ENCODE measurements at places on chromosomes 16 and 17.

- H3K4me3 ChIP-seq = peak overlapping the region; percentile 98
- peaks cover 9% of the 10 kb centered on the region for H3K4me1 ChIP-seq
- peaks cover 44% of the 10 kb centered on the region for H3K36me3 ChIP-seq
Observed at GRCh38 chr16:3282103-3282729, 1.1 kb upstream of the ZNF263 start.

DNA sequence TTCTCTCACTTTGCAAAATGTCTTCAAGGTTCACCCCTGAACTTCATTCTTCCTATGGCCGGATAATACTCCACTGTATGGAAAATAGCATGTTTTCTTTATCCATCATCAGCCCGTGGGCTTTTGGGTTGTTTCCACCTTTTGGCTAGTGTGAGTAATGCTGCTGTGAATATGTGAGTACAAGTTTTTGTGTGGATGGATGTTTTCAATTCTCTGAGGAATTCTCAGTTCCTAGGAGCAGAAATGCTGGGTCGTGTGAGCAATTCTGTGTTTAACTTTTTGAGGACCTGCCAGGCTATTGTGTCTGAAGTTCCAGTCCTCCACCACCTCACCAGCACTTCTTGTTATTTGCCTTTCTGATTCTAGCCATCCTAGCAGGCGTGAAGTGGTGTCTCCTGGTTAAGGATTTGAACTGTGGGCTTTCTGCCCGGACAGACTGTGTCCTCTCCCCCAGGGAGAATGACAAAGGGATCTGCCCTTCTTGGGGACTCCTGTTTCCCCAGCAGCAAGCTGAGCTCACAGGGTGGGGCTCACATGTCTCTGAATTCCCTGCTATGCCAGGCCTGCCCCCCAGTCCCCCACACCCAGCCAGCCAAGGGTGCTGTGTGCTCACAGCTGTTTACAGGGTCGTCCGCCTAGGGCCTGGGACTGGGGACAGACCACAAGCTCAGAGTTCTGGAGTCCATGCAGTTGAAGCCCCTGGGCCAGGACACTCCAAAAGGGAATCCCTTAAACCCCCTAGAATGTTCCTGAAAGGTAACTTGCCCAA lies 92.2 kb upstream of the CIBAR2 start:
- peaks cover 3% of the 10 kb centered on the region for H3K27me3 ChIP-seq
- H3K36me3 ChIP-seq = no peaks in the 10 kb centered on the region
- ATAC-seq = no peak
- H3K27ac ChIP-seq = no peak overlapping the region
- H3K4me1 ChIP-seq = no peaks in the 10 kb centered on the region
- H3K4me3 ChIP-seq = no peak overlapping the region

GRCh38 chr16:17578981-17579874 lies 108.5 kb upstream of the XYLT1 start:
- no peaks in the 10 kb centered on the region for H3K36me3 ChIP-seq
- peaks cover 6% of the 10 kb centered on the region for H3K27me3 ChIP-seq
- H3K4me3 ChIP-seq = no peak overlapping the region
- H3K4me1 ChIP-seq = peaks cover 3% of the 10 kb centered on the region

DNA sequence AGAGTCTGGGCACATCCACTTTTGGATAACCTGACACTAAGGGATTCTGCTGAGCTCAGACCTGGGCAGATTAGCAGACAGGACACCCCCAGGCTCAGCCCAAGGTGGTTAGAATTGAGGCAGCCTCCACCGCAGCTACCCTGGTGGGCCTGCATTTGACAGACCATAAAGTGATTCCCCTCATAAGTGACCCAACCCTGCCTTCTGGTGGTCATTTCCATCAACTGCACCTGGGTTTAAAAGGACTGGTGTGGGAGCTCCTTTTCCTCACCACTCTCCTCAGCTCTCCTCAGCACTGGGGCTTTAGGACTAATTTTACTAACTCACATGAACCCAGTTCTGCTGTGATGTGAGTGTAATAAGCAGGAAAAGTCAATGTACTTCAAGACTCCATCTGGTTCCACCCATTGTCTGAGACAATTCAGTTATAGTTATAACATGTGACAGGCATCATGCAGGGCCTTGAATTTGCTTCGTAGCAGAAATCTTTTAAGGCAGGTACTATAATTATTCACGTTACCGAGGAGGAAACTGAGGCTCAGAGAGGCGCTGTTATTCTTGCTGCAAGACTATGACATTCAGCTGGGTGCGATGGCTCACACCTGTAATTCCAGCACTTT lies 42.5 kb downstream of the MYH3 start:
- H3K36me3 ChIP-seq = no peaks in the 10 kb centered on the region
- H3K4me1 ChIP-seq = no peaks in the 10 kb centered on the region
- no peak overlapping the region for H3K4me3 ChIP-seq

DNA sequence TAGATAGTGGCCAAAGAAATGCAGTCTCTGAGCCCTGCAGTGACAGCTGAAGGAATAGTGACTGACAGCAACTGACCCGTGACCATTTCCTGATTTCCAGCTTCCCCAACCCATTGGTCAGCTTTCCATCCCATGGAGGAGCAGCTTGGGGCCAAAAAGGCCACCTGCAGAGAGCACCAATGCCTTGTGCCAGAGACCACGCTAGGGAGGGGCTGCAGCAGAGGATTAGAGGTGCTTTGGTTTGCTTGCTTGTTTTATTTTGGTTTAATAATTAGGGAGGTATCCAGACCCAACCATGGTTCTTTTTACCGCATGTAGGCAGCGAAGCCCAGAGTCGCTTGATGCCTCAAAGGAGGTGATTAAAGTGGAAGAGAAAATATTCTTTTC lies 61.3 kb upstream of the SIAH1 start:
- no peaks in the 10 kb centered on the region for H3K4me1 ChIP-seq
- H3K27ac ChIP-seq = no peak overlapping the region
- H3K27me3 ChIP-seq = no peaks in the 10 kb centered on the region
- H3K36me3 ChIP-seq = no peaks in the 10 kb centered on the region

GRCh38 chr17:4118015-4118743 lies 24.7 kb downstream of the ZZEF1 start:
- peaks cover 79% of the 10 kb centered on the region for H3K36me3 ChIP-seq
- ATAC-seq = peak; percentile 19
- H3K27me3 ChIP-seq = no peaks in the 10 kb centered on the region
- peak overlapping the region; percentile 8 for H3K27ac ChIP-seq
- H3K4me3 ChIP-seq = no peak overlapping the region

- no peaks in the 10 kb centered on the region for H3K36me3 ChIP-seq
- no peaks in the 10 kb centered on the region for H3K4me1 ChIP-seq
- no peak overlapping the region for H3K4me3 ChIP-seq
Observed at GRCh38 chr16:52921104-52921503, 131.6 kb downstream of the CHD9NB start.

DNA sequence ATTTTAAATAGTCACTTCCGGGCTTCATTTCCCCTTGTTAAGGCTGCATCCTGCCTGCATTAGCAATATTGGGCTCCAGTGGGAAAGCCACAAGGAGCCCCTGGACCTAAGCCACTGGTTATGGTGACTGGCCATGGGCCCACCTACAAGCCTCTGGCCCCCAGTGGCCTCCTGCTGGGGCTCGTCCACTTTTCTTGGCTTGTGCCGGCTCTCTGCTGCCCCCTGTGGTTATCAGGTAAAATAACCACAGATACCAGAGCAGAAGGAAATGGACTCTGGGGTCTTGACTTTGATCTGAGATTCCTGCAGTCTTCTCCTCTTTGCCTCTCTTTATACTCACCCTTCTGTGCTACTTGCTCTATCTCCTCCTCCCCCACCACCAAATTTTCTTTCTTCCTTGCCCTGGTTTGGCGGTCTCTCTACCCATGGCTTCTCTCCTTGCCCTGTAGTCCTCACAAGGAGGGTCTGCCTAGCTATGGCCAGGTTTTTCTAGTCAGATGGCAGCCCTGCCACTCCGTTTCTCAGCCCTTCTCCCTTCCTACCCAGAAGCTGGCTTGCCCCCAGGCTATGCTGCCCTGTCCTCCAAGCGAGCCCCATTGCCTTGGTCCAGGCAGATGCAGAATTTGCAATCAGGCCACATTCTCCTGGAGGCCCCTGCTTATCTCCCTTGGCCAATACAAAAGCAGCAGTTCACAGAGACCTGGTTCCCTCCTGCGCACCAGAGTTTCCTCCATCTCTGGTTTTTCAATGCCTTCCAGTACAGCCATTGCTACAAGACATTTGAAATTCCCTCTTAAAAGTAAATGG lies 82.9 kb upstream of the RCVRN start:
- no peaks in the 10 kb centered on the region for H3K4me1 ChIP-seq
- no peak overlapping the region for H3K4me3 ChIP-seq
- H3K36me3 ChIP-seq = no peaks in the 10 kb centered on the region
- peaks cover 8% of the 10 kb centered on the region for H3K27me3 ChIP-seq

GRCh38 chr16:84690088-84690819 lies 9.5 kb upstream of the USP10 start:
- H3K27me3 ChIP-seq = no peaks in the 10 kb centered on the region
- H3K4me3 ChIP-seq = no peak overlapping the region
- peaks cover 7% of the 10 kb centered on the region for H3K4me1 ChIP-seq
- no peaks in the 10 kb centered on the region for H3K36me3 ChIP-seq
- H3K27ac ChIP-seq = no peak overlapping the region
- ATAC-seq = no peak

GRCh38 chr17:29791336-29792080 lies 138.5 kb downstream of the SSH2 start:
- ATAC-seq = no peak
- no peak overlapping the region for H3K27ac ChIP-seq
- H3K27me3 ChIP-seq = no peaks in the 10 kb centered on the region
- no peaks in the 10 kb centered on the region for H3K4me1 ChIP-seq

DNA sequence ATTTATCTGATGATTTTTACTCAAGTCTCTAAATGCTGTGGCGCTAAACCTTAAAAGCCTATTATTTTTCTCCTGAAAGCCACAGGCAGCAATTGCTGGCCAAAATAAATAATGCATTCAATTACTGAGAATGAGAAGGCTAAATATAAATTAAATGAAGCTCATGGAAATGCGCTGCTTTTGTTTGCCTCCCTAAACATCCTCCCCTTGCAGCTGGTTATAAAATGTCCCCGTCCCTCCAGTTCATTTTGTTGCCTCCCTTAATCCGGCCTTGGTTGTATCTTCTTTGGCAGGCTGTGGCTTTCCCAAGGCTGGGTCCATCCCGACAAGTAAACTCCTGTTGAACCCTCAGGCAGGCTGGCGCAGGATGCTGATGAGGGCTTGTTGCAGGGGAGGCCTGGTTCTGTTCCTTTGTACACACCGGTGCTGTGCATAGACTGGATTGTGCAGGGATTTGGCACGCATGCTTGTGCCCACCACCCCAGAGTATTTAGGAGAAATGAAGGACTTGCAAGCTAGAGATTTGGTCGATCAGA lies 62.7 kb downstream of the KNOP1 start:
- no peaks in the 10 kb centered on the region for H3K27me3 ChIP-seq
- peaks cover 90% of the 10 kb centered on the region for H3K36me3 ChIP-seq
- H3K4me3 ChIP-seq = no peak overlapping the region
- no peak for ATAC-seq
- H3K27ac ChIP-seq = no peak overlapping the region
- peaks cover 1% of the 10 kb centered on the region for H3K4me1 ChIP-seq
